ENCODE measurements at places on chromosomes 4 and X.

DNA sequence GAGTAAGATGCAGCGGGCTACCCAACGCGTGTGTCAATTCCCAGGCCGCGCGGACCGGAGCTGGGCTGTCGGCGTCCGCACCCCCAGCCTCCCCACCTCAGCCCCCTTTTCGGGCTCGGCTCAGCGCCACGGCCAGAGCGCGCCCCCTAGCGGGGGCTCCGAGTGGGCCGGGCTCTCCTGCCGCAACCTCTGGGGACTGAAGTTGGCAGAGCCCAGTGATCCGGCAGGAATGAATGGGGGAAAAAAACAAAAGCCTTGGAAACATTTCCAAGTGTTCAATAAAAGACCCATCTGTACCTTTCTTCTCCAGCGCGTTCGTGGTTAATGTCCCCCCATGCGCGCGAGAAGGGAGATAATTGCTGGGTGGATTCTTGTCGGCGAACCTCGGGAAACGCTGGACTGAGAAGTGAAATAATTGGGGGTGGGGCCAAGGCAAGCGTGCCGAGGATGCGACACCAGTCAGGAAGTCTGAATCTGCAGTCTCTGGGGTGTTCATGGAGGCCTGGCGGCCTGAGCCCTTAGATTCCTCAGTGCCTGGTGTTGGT is 5.2 kb upstream of the ARX start:
- peaks cover 10% of the 10 kb centered on the region for H3K4me1 ChIP-seq
- H3K27ac ChIP-seq: no peak overlapping the region
- no peaks in the 10 kb centered on the region for H3K27me3 ChIP-seq
- DNase-seq: peak; percentile 40

GRCh38 chr4:184475096-184475461 is 729 bp upstream of the IRF2 start:
- no peaks in the 10 kb centered on the region for H3K36me3 ChIP-seq
- DNase-seq: peak; percentile 67
- H3K4me3 ChIP-seq: peak overlapping the region; percentile 96
- peak overlapping the region; percentile 93 for H3K27ac ChIP-seq
- no peaks in the 10 kb centered on the region for H3K27me3 ChIP-seq

GRCh38 chr4:24471486-24472160 is 112.7 kb downstream of the DHX15 start:
- peak overlapping the region; percentile 8 for H3K27ac ChIP-seq
- no peaks in the 10 kb centered on the region for H3K36me3 ChIP-seq
- peaks cover 31% of the 10 kb centered on the region for H3K4me1 ChIP-seq
- DNase-seq: no peak

GRCh38 chrX:3160756-3161155 is 119.5 kb downstream of the ARSF start:
- no peak overlapping the region for H3K27ac ChIP-seq
- DNase-seq: no peak
- no peaks in the 10 kb centered on the region for H3K36me3 ChIP-seq

- no peak for DNase-seq
- H3K27me3 ChIP-seq: no peaks in the 10 kb centered on the region
- H3K36me3 ChIP-seq: no peaks in the 10 kb centered on the region
Measured at GRCh38 chr4:32631831-32632230, 1911.7 kb downstream of the PCDH7 start.

GRCh38 chr4:11743976-11744375 is 315.3 kb upstream of the HS3ST1 start:
- no peaks in the 10 kb centered on the region for H3K27me3 ChIP-seq
- no peak for DNase-seq
- H3K4me1 ChIP-seq: no peaks in the 10 kb centered on the region

GRCh38 chrX:31209005-31209628 is 137.3 kb upstream of the FTHL17 start:
- peaks cover 13% of the 10 kb centered on the region for H3K36me3 ChIP-seq
- no peak overlapping the region for H3K4me3 ChIP-seq
- H3K27me3 ChIP-seq: no peaks in the 10 kb centered on the region
- no peak for DNase-seq

DNA sequence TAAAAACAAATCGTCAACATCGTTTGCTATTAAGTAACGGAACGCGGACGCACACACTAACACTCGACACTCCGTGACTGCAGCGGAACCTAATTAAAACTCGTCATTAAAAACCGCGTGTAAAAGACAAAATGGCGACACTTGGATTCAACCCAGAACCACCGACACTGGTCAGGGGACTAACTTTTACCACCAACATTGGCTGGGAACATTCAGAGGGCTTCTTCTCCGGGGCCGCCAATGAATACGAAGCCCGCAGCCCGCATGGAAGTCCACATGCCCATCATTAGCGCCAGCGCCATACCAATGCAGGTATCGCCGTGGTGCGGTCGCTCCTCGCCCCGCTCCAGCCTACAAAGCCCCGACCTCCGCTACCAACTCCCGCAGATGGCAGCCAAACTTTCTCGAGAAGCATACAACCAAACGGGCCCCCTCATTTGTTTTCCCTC is 498 bp downstream of the RBMX start:
- no peaks in the 10 kb centered on the region for H3K4me1 ChIP-seq
- no peak for DNase-seq
- H3K27ac ChIP-seq: peak overlapping the region; percentile 73
- H3K27me3 ChIP-seq: no peaks in the 10 kb centered on the region

GRCh38 chr4:96379524-96379923 is 539.6 kb downstream of the PDHA2 start:
- no peaks in the 10 kb centered on the region for H3K4me1 ChIP-seq
- no peaks in the 10 kb centered on the region for H3K36me3 ChIP-seq
- no peaks in the 10 kb centered on the region for H3K27me3 ChIP-seq
- no peak overlapping the region for H3K4me3 ChIP-seq
- no peak overlapping the region for H3K27ac ChIP-seq
- DNase-seq: no peak

- H3K36me3 ChIP-seq: no peaks in the 10 kb centered on the region
- no peaks in the 10 kb centered on the region for H3K27me3 ChIP-seq
- no peaks in the 10 kb centered on the region for H3K4me1 ChIP-seq
- no peak overlapping the region for H3K27ac ChIP-seq
Measured at GRCh38 chr4:66275411-66276038, 605.2 kb upstream of the EPHA5 start.

DNA sequence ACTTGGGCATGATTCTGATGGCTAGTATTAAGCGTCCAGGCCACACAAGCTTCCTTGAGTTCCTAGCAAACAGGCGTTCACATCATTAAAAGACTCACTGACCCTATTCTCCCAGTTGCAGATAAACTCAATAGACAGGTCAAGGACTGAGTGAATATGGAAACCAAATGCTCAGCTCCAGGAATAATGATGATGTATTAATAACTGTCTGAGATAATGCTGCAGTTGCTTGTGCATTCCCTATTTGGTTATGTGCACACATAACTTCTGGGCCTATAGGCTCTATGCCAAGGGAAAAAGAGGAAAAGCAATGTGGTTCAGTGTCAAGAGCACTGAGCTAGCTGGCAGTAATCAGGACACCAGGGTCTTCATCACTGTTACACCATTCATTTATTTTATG is 3.5 kb downstream of the RAB9B start:
- H3K4me1 ChIP-seq: no peaks in the 10 kb centered on the region
- H3K36me3 ChIP-seq: no peaks in the 10 kb centered on the region
- DNase-seq: no peak
- H3K27ac ChIP-seq: no peak overlapping the region
- H3K4me3 ChIP-seq: no peak overlapping the region

DNA sequence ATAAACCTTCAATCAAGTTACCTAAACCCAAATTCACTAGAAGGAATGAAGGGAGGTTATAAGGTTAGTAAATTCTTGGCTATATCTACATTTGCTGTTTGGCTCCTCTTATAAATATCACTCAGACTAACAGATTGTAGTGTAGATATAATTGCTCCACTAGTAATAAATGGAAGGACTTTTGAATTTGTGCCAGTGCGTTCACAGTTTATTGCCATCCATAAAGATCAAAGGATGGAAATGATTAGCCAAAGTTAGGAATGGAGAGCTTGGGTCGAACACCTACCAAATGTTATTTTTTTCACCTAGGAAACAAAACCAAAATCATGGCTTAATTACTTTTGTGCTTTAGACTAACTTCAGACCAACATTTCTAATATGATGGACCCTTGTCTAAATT is 9.2 kb downstream of the DTHD1 start:
- H3K27ac ChIP-seq: no peak overlapping the region
- no peaks in the 10 kb centered on the region for H3K36me3 ChIP-seq
- no peak overlapping the region for H3K4me3 ChIP-seq
- no peaks in the 10 kb centered on the region for H3K4me1 ChIP-seq
- no peak for DNase-seq
- no peaks in the 10 kb centered on the region for H3K27me3 ChIP-seq

GRCh38 chr4:88418411-88418810 is 38.5 kb upstream of the HERC5 start:
- H3K27me3 ChIP-seq: no peaks in the 10 kb centered on the region
- DNase-seq: no peak
- H3K4me1 ChIP-seq: no peaks in the 10 kb centered on the region
- H3K4me3 ChIP-seq: no peak overlapping the region
- no peaks in the 10 kb centered on the region for H3K36me3 ChIP-seq

DNA sequence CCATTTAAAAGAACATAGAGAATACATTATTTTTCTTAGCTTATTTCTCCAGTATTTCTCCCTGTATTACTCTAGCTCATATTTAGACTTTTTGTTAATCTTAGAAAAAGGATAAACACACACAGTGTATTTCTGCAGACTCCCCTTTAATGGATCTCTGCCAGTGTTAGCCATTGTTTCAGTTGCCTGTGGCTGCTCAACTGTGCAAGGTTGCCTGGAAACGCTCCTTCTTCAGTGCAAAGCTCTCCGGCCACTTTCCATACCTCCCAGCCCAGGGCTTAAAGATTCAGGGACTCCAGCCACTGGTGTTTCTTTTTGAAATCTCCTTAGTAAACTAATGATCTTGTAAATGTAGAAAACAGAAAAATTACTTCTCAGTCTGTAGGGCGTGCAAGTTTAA is 104.9 kb downstream of the SLIT2 start:
- H3K4me3 ChIP-seq: no peak overlapping the region
- H3K27me3 ChIP-seq: no peaks in the 10 kb centered on the region
- no peak for DNase-seq

DNA sequence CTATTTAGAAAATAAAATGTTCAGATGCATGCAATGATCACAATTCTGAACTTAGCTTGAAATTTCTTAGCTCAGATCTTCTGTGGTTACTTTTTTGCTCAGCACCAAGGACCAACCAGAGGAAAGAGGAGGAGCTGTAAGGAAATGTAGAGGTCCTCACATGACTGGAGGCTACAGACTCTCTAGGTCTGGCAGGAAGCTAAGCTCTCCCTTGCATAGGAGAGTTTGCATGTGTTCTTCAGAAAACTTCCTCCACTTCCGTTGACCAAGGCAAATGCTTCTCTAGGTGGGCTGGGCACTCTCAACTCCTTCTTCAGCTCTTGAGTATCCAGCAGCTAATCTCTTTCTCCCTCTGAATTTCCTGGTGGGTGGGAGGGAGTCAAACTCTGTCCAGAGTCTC is 119.6 kb downstream of the BTC start:
- no peak overlapping the region for H3K4me3 ChIP-seq
- no peaks in the 10 kb centered on the region for H3K36me3 ChIP-seq
- no peaks in the 10 kb centered on the region for H3K4me1 ChIP-seq
- DNase-seq: no peak
- H3K27me3 ChIP-seq: no peaks in the 10 kb centered on the region

DNA sequence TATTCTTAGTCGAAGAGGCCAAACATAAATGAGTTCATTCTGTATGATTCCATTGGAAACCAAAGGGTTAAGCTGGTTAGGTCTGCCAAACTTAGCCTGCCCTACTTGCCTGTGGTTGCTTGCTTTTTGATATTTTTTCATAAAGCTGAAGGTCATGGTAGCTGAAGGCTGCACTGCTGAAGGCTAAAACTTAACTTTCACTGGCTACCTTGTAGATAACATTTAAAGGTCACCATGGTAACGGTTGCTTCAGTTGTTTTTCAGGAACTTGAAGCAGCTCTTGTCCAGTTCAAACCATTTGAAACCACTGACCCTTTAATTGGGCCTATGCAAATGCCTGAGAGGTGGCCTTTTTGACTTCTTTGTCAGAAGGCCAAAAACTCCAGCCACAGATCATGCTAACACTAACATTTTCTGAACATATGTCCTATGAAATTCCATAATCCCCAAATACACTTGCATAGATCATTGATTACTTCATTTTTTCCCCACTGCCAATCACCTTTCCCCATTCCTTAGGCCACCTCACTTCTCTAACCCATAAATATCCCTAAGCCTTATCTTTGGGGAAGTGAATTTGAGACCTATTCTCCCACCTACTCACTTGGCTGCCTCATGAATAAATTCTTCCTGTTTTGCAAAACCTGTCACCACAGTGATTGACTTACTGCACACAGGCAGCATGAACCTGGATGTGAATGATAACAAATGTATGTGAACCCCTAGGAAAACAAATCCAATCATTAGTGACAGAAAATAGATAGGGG is 10.7 kb upstream of the SMIM10L2A start:
- no peaks in the 10 kb centered on the region for H3K4me1 ChIP-seq
- no peaks in the 10 kb centered on the region for H3K27me3 ChIP-seq
- H3K36me3 ChIP-seq: no peaks in the 10 kb centered on the region
- no peak for DNase-seq
- H3K27ac ChIP-seq: no peak overlapping the region
- no peak overlapping the region for H3K4me3 ChIP-seq

- H3K4me3 ChIP-seq: no peak overlapping the region
- H3K4me1 ChIP-seq: no peaks in the 10 kb centered on the region
- no peak overlapping the region for H3K27ac ChIP-seq
- H3K27me3 ChIP-seq: no peaks in the 10 kb centered on the region
Measured at GRCh38 chrX:126855839-126856524, 36.5 kb downstream of the PRR32 start.

GRCh38 chr4:174880001-174880400 is 38.2 kb upstream of the ADAM29 start:
- no peak overlapping the region for H3K27ac ChIP-seq
- H3K4me1 ChIP-seq: no peaks in the 10 kb centered on the region
- H3K36me3 ChIP-seq: no peaks in the 10 kb centered on the region
- H3K4me3 ChIP-seq: no peak overlapping the region

DNA sequence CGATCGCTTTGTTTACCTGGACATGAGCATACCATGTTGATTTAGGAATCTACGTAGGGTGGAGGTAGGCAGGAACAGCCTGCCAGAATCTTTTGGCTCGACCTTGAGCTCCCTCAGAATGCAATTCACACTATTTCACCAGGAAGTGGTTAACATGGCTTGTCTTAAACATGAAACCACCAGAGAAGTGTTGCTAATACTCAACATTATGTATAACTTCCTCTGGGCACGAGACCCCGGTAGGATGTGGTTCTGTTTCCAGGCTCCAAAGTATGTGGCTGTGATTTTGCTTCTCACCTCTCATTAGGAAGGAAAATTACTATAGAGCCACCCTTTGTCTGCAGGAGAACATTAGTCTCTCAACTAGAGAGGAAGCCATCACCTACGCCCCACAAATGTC is 59.0 kb upstream of the VCX3B start:
- H3K27ac ChIP-seq: no peak overlapping the region
- DNase-seq: no peak
- H3K27me3 ChIP-seq: no peaks in the 10 kb centered on the region
- H3K4me1 ChIP-seq: no peaks in the 10 kb centered on the region
